ENCODE measurements at places on chromosomes 6 and 20. TPM values are rescaled to one million over a fixed set of nuclear protein-coding genes. Genes with fewer than 3 reads are reported as not detected.

The KIAA0408 gene
- polyA plus RNA-seq, result 1.6 TPM

The MYBL2 gene
- polyA plus RNA-seq, result 6.4 TPM

GRCh38 chr6:1118287-1118647 is 193.6 kb upstream of the FOXQ1 start:
- no peak for DNase-seq

- DNase-seq, result no peak
Measured at GRCh38 chr6:155010940-155011339, 15.8 kb downstream of the TIAM2 start.

The SNRNP48 gene
- polyA plus RNA-seq, result 2.6 TPM

Measured in BJ (cell line).